ENCODE measurements at places on chromosomes 7 and 10. TPM values are rescaled to one million over a fixed set of nuclear protein-coding genes. Genes with fewer than 3 reads are reported as not detected.

DNA sequence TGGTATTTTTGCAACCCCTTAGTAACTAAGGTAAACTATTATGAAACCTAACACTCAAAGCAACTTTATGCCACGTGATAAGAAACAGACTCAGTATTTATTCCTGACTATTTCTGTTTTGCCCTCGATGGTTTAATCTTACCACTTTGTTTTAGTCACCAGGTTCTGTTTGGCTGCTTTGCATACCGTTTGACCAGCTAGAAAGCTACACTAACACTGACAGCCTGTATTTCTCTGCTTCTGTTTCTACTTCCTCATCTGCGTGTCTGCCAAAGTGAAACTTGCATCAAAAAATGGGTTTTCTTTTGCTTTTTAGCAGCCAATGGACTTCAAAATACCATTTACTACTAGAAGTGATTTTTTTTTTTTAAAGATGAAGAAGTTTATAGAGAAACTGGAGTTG lies 802.5 kb downstream of the GRM8 start:
- no peaks in the 10 kb centered on the region for H3K4me1 ChIP-seq
- no peak for DNase-seq

GRCh38 chr10:49518982-49519578 lies 19.8 kb downstream of the ERCC6 start:
- H3K36me3 ChIP-seq, result no peaks in the 10 kb centered on the region
- H3K4me1 ChIP-seq, result no peaks in the 10 kb centered on the region
- no peak overlapping the region for H3K27ac ChIP-seq
- peak; percentile 22 for DNase-seq
- no peaks in the 10 kb centered on the region for H3K27me3 ChIP-seq

GRCh38 chr10:98425511-98426352 lies 10.8 kb upstream of the PYROXD2 start:
- H3K27ac ChIP-seq, result no peak overlapping the region
- H3K4me1 ChIP-seq, result no peaks in the 10 kb centered on the region
- DNase-seq, result peak; percentile 38
- H3K27me3 ChIP-seq, result no peaks in the 10 kb centered on the region

- H3K27me3 ChIP-seq, result no peaks in the 10 kb centered on the region
- no peaks in the 10 kb centered on the region for H3K4me1 ChIP-seq
- H3K4me3 ChIP-seq, result no peak overlapping the region
- H3K36me3 ChIP-seq, result no peaks in the 10 kb centered on the region
- DNase-seq, result no peak
These were observed 155.5 kb upstream of the POT1 start for GRCh38 chr7:125085084-125085483.

Gene IDI2
- not detected for total RNA-seq

Gene TAF6
- 92.3 TPM for total RNA-seq
